ENCODE measurements at places on chromosomes 6 and 20.
A peak's percentile ranks its signal among the peaks of the same experiment; 100 is the strongest.

- no peak for DNase-seq
Observed at GRCh38 chr20:31760519-31761240, 21.6 kb downstream of the TPX2 start.

- no peak for DNase-seq
Observed at GRCh38 chr6:18601516-18602020, 214.4 kb downstream of the RNF144B start.

DNA sequence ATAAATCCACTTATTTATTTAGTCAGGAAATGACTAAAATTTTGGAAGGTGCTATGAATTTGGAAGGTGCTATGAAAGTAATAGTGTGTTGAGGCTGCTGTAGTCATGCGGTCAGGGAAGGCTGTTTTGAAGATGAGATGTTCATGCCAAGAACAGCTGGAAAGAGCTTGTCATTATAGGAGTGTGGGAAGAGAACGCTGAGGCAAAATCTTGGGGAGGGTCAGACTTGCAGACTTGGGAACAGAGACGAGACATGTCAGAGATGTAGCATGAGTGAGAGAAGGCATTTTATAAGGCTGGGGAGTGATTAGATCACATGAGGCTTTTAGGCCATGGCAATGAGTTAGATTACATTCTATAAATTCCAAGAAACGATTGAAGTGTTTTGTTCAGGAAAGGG, 124.0 kb upstream of the B3GAT2 start:
- DNase-seq: no peak

DNA sequence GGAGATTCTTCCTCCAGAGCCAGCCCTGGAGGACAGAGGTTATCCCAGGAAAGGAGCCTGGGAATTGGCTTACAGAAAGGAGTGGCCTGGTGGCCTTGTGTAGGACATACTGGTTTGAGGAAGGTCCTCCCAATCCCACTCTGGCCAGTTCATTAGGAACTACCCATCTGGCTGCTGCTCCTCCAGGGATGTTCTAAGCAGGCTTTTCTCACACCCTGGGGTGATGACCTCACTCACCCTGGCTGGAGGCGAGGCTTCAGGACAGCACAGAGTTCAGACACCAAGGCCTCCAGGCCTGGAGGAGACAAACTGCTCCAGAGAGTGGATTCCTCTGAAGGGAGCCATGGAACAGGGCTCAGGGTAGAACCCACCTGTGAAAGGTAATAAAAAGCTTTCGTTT, 8.9 kb downstream of the GNMT start:
- DNase-seq: no peak

- no peak for DNase-seq
Observed at GRCh38 chr6:152701081-152701862, 3.6 kb downstream of the MYCT1 start.

GRCh38 chr6:158646023-158646910, 1.7 kb upstream of the DYNLT1 start:
- DNase-seq: no peak

DNA sequence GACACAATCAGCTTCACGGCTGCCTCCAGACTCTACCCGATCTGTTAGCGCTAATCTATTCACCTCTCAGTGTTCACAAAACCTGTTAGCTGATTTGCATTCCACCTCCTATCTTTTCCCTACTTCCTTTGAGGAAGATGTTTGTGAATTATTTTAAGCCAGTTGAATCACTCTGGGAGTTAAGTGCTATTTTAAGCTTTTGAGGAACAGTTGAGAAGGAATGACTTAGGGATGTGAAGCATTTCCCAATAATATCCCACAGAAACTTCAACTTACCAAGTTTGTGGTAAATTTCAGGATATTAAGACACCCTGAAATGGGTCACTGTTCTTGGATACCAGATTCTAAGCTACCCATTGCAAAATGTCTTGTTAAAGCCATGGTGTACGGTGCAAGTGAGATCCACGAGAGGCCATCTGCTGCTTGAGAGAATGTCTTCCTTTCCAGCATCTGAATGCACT, 145.2 kb upstream of the CITED2 start:
- no peak for DNase-seq

GRCh38 chr6:38378801-38379200, 260.9 kb downstream of the BTBD9 start:
- no peak for DNase-seq

DNA sequence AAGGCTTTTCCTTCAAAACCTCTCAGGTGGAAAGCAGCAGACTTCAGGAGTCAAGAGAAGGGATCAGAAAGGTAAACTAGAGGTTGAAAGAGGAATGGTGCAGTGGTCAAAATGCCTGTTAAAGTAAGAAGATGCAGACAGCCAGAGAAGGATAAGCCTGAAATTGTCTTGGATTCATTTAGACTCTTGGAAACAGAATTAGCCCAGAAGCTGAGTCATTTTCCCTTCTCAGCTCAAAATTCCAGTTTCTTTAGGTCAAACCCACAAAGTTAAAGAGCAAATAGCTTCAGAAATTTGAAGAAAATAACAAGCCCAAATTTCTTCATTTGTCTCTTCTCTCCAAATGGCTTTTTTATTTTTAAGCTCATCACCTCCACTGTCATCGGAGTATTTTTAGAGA, 73.9 kb downstream of the DHX35 start:
- DNase-seq: no peak

DNA sequence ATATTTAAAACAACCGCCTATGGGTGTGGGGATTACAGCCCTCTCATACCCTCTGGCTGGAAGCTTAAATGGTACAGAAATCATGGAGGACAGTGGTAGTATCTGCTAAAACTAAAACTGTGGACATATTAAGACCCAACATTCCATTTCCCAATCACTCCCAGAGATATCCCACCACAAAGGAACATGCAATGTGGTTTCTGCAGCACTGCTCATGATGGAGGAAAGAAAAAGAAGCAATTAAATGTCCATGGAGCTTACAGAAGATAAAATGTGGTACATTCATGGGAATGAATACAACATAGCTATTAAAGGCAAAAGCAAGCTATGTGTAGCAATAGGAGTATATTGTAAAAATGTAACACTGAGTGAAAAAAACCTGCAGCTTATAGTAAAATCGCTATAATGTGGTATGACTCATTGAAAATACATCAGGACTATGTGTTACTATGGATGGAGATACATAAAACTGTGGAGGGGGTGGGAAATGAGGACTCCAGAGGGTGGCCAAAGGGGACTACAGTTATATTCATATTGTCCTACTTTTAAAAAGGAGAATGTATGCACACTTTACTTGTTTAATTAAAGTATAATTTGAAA, 22.9 kb upstream of the NNAT start:
- no peak for DNase-seq

- DNase-seq: no peak
Observed at GRCh38 chr6:15595461-15596173, 67.2 kb downstream of the DTNBP1 start.

DNA sequence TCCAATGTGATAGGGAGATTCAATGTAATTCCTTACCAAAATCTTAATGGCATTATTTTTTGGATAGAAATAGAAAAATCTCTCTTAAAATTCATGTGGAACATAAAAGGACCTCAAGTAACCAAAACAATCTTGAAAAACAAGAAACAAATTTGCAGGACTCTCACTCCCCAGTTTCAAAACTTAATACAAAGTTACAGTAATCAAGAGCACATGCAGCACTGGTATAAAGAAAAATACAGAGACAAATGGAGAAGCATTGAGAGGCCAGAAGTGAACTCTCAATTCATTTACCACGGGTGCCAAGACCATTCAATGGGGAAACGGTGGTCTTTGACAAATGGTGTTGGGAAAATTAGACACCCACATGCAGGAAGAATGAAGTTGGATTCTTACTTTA, 7.8 kb upstream of the TSBP1 start:
- no peak for DNase-seq

DNA sequence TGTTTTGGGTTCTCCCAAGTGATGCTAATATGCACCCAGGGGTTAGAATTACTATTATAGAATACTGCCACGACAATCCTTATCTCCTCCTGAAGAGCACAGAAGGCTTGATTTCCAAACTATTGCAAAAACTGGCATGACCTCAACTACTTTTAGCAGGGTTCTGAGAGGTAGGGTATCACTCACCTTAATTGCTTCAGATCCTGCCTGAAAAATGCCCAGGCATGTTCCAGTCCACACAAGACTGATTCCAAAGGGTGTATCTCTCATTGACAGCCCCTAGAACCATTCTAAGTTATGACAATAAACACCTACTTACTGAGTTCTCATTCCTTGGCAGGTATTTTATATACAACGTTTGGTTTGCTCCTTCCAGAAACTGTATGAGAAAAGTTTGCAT, 5.0 kb upstream of the DSE start:
- DNase-seq: no peak

- peak; percentile 74 for DNase-seq
Observed at GRCh38 chr6:5968817-5969734, 37.6 kb downstream of the NRN1 start.

- no peak for DNase-seq
Observed at GRCh38 chr20:23640018-23640601, 2.4 kb upstream of the CST3 start.

GRCh38 chr20:21681922-21682318, 23.5 kb upstream of the PAX1 start:
- no peak for DNase-seq

DNA sequence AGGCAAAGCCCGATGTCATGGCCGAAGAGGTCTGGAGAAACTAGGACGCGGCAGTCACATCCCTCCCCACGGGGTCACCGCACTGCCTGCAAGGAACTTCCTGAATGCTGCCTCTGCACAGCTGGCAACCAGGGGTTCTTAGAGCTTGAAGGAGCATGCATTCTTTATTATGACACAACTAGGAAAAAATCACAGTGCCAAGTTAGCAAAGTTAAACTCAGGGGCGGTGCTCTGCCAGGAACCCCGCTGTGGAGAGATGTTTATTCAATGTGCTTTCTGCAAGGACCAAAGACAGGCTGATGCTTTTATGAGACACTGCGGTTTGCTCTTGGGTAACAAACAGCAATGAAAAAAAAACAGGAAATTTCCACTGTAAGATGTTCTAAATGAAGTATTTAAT, 287.3 kb upstream of the FOXQ1 start:
- peak; percentile 96 for DNase-seq
